Stimulated activated CD4-positive, alpha-beta T cell treated with anti-CD3 and anti-CD28 coated beads, Interleukin-2, amount 100 ng/mL, for 48 hours (primary cell): ENCODE measurements at places on chromosomes 7 and 10.
A peak's percentile ranks its signal among the peaks of the same experiment; 100 is the strongest.

DNA sequence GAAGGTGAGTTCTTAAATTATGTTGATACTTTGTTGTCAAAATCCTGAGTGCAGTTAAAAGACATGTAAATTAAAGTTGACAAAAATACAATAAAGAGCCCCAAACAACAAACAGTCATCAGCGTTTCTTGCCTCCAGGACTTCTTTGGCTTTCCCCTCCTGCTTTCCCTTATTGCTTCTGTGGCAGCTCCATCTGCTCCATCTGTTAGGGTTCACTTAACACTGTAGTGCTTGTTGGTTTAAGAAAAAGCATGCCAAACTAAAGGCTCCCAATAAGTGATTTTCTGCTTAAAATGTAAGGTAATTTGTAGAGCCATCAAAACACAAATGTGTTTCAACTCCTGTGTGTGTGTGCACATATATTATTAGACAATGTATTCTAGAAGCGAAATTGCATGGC is 254.3 kb upstream of the GNAI1 start:
- no peak for DNase-seq

GRCh38 chr7:133481676-133482075 is 228.8 kb downstream of the EXOC4 start:
- DNase-seq = no peak

DNA sequence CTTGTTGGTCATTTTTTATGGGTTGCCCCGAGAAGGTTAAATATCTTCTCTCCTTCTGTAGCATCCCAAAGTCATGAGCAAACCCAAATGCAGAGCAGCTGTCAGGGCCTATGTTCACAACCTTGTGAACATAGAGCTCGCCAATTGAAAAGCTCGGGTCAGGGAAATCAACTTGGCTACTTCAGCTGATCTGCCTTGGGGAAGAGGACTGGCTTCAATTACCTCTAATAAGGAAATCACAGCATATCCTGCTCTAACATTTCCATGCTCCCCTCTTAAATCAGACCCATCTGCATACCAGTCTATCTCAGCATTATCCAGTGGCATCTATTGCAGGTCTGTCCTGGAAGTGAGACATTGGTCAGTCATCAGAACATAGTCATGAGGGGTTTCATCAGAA is 105.6 kb downstream of the ANKRD26 start:
- no peak for DNase-seq

DNA sequence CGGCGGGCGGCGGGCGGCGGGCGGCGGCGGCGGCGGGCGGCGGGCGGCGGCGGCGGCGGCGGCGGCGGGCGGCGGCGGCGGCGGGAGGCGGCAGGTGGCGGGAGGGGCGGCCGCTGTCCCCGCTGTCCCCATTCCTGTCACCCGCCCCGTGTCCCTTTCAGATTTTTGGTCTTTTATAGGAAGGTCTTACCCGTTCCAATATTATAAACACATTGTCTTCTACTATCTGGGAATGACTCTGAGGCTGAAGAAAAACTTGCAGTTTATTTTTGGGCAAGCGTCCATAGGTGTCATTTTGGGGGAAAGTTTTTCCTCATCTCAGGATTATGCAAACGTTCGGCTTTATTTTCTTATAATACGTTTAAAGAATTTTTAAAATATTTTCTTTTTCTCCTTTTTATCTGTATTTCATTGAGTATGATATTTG is 578 bp downstream of the ZNF713 start:
- DNase-seq = peak; percentile 2

DNA sequence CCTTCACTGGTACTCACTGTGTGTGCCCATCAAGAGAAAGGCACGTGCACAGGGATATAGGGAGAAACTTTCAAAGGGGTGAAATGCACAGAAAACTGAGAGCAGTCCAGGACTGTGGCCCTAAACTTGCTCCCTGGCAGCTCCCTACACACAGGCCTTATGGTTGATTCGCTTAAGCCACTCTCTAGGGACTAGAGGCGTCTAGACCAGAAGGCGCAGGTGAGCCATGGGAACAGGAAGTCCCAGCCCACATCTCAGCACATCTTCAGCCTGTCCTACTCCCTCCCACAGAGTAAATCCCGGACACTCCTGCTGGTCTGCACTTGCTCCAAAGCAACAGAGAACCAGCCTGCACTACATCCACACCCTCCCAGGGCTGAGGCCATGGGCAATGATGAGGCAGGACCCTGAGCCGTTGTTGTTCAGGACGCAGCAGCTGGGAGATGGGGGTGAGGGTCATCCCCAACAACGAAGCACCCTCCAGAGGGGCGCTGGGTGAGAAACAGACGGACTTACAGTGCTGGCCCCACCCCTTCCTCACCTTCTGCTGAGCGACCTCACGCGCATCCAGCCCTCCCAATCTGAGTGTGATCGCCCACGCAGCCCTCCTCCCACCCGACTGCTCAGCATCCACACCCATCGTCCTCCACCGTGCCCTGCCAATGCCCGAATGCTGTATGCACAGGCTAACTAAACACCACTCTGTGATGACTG is 109.3 kb downstream of the TNS3 start:
- DNase-seq = no peak

- no peak for DNase-seq
Observed at GRCh38 chr10:15452545-15452944, 81.5 kb upstream of the FAM171A1 start.
